ENCODE measurements at places on chromosomes 7 and 10.

- DNase-seq, result no peak
Observed at GRCh38 chr7:127189886-127190285, 62.9 kb downstream of the GRM8 start.

DNA sequence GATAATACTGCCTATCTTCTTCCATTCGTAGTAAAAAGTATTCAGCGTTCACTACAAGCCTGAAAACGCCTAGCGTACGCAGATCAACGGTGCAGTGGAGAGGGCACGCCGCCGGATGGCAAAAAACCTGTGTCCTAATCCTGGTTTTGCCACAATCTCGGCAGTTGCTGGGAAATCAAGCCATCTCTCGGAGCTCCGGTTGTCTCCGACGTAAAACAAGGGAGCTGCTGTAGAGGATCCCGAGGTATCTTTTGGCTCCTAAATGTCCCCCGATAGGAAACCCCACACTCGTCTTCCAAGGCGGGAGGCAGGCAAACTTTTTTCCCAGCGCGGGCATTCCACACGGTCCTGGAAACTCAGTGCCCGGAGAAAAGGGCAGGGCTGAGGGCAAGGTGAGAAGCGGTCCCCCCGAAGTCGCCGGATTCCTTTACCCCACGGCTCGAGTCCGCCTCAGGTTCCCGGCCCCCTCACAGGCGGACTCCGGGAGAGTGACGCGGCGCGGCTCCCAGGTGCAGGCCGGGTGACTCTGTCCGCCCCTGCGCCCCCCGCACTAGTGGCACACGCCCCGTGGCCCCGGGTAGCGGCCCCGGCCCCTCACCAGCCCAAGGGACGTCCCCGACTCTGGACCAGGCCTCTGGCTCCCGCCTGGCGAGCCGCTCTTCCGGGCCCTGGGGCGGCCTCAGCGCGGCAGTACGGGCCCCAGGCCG lies 649 bp downstream of the IDE start:
- DNase-seq, result peak; percentile 47

DNA sequence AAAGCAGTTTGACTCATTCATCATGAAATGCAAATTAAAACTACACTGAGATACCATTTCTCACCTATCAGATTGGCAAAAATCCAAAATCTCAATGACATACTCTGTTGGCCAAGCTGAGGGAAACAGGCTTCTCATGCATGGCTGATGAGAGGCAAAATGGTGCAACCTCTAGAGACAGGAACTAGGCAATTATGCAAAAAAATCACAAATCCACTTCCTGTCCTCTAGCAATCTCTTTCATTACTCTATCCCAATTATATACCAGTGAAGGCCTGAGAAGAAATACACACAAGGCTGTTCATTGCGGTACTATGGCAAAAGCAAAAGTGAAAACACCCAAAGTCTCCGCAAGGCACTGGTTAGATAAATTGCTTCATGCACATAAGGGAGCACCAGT lies 25.9 kb upstream of the PTPRN2 start:
- no peak for DNase-seq

DNA sequence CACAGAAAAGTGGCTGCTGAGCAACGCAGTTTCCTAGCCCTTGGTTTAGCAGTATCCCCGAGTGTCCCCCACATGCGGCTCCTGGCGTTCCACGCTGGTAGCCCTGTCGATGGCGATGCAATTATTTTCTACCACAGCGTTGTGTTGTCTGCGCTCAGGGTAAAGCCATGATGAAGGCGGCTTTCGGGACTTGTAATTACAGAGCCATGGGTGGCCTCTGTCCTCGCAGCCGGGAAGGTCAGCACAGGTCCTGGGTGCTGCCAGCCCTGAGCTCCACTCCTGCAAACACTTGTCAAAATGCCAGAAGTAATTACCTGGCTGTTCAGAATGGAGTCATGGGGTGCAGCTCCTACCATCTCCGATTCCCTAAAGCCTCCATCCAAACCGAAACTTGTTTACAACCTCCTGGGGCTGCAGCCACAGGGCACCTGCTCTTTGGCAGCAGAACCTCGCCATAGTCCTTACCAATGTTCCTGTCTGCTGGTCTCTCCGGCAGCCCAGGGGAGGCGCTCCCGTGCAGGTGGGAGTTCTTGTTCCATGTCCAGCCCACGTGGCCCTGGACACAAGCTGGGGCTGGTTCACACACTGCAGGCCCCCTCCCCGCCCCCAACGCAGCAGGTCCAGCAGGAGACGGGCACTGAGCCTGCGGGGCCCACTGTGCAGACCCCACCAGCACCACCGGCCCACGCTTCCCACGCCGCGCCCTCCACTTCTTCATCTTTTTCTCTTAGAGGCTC lies 512.6 kb downstream of the PTPRN2 start:
- no peak for DNase-seq

DNA sequence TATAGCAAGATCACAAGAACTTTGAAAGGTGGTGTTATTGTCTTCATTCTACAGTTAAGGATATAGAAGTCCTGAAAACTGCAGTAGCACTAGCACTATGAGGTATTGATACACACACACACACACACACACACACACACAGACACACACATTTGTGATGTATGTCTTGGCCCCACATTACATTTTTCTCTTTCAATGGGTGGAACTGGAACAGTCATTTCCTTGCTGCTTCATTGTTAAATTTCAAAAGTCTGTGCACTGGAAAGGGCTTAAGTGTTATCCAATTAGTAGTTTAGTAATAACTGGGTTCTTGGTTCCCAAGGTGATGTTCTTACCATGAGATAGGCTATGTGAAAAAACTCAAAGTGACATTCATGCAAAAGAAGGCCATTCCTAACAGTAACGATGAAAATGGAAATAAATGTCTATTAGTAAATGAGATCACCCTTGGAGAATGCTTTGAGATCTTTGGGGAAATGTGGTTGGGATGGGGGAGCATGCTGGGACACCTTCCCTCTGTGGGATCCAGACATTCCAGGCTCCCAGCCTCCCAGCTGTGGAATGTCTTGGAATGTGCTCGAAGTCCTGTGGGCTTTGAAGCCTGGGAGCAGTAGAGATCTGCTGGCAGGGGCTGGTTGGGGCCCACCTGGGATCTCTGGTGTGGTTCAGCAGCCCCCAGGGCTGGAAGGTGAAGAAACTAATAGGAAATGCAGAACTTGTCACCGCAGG lies 37.4 kb upstream of the CALD1 start:
- no peak for DNase-seq

DNA sequence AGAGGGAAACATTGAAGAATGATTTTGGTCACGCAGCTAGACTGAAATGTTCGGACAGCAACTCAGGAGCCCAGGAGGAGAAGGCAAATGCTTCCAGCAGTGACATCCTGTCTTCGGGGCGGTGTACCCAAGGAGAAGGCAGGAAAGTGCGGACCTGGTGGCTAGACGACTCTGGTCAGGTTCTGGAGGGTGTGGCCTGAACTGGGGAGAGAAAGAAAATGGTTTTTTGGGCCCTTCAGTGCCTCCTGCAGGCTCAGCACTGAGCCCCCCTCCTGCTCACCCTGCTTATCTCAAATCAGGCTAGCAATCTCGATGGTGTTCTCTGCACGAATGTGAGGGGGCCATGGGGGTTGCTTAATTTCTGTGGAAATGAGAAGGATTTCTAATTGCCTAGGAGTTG lies 26.7 kb upstream of the TARP start:
- no peak for DNase-seq

DNA sequence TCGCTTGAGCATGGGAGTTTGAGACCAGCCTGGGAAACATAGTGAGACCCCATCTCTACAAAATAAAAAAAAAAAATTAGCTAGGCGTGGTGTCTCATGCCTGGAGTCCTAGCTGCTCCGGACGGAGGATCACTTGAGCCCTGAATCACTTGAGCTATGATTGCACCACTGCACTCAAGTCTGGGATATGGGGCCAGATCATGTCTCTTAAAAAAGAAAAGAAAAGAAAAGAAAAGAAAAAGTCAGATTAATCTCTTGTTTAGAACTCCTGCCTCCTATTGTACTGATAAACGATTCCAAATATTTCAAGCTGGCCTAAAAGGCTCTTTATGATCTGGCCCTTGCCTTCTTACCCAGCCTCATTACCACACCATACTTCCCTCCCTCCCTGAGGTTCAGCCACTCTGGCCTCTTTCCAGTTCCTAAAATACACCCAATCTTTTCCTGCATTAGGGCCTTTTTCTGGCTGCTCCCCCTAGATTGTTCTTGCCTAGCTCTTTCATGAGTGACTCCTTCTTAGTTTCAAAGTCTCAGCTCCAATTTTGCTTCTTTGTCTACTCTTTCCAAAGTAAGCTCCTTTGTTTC lies 41.7 kb downstream of the VCL start:
- no peak for DNase-seq

- DNase-seq, result no peak
Observed at GRCh38 chr10:123549761-123550454, 116.2 kb upstream of the GPR26 start.

DNA sequence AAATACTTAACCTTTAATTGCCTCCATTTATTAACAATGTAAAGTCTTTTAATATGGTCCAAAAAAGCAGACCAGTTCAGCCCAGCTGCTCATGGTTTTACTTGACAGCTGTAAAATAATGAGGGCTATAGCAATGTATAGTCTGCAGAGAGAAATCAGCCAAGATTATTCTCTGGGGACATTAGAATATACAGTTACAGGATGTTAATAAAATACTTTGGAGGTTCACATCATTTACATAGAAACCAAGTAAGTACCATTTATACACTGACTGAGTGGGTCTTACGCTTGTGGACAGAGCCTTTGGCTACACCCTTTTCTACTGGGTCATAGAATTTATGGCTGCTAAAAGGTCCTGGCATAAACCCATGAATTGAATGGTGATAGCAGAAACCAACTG lies 340.7 kb upstream of the CELF2 start:
- no peak for DNase-seq

DNA sequence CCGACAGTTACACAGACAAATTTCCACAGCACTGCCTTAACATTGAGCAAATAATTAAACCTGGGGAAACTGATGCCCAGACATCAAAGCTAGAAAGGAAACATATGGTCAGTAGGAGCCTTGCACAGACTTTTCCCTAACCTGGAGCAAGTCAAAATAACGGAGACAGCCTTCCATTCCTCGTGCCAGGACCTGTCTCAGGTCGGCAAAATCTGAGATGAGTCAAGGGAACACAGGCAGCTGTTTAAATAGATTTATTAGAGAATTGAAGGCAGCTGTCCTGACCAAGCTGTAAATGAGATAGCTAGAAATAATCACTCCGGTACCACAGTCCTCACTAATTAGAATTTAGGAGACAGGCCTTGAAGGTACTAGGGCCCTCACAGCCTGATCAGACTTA lies 81.2 kb downstream of the RAMP3 start:
- no peak for DNase-seq

DNA sequence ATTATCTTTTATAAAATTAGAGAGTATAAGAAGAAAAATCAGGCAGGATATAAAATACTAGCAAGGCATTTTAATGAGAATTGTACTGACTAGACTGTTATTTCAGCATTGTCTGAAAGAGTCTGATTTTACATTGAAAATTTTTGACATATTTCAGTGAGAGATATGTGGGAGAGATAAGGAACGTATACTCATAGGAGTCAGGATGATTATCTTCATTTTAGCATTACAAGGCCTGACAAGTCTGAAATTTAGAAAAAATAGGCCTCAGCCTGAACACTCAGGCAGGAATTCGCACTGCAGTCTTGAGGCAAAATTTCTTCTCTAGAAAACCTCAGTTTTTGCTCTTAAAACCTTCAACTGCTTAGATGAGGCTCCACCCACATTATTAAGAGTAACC lies 386.0 kb downstream of the HGF start:
- DNase-seq, result no peak

DNA sequence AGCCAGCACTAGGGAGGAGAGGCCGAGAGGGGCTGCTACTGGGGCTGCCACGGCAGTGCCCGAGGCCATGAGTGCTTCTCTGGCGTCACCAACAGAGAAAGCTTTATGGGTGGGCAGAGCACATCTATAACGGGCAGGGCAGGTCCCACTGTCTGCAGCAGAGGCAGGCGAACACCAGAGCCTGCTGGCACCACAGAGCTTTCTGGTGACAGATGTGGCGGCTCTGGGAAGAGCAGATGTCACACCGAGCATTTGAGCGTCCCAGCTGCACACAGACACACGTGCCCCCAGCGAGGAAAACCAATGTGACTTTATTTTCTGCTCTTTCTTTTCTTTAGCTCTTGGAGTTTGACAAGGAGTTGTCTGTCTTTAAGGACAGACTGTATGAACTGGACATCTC lies 20.5 kb downstream of the NKX6-2 start:
- DNase-seq, result no peak

DNA sequence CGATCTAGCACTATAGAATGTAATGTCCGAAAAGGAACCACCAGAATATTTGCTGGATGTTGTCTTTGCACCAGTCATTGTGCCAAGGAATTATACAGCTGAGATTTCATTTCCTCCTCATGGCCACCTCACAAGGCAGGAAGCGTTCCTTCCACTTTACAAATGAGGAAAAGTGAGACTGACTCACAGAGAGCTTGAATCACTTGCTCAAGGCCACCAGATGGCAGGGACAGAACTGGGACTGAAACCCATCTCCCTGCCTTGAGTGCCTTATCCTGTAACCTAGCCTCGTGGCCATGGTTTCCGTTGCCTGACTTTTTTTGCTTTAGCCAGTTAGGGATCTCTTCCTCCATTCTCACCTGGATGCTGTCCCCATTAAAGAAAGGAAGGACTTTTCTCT lies 44.7 kb upstream of the PDZD8 start:
- no peak for DNase-seq

DNA sequence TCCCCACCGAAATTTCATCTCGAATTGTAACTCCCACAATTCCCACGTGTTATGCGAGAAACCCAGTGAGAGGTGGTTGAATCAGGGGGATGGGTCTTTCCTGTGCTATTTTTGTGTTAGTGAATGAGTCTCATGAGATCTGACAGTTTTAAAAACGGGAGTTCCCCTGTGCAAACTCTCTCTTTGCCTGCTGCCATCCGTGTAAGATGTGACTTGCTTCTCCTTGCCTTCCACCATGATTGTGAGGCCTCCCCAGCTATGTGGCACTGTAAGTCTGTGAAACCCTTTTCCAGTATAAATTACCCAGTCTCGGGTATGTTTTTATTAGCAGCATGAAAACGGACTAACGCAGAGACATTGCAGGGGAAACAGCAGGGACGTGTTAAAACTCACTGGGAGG lies 5.3 kb upstream of the OLAH start:
- no peak for DNase-seq

DNA sequence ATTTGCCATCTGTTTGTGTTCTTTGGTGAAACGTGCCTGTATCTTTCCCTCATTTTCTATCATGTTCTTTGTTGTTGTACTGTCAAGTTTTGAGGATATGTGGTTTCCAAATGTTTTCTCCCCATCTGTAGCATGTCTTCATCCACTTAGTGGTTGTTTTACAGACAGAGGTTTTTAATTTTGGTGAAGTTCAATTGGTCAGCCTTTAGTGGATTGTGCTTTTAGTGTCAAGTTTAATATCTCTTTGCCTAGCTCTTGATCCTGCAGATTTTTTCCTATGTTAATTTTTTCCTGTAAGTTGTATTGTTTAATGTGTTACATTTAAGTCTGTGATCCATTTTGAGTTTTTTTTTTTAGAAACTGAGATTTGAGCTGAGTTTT lies 95.9 kb downstream of the ANKRD61 start:
- no peak for DNase-seq

Data from CD4-positive, alpha-beta memory T cell (primary cell).